ENCODE measurements at places on chromosomes 2 and 18.

DNA sequence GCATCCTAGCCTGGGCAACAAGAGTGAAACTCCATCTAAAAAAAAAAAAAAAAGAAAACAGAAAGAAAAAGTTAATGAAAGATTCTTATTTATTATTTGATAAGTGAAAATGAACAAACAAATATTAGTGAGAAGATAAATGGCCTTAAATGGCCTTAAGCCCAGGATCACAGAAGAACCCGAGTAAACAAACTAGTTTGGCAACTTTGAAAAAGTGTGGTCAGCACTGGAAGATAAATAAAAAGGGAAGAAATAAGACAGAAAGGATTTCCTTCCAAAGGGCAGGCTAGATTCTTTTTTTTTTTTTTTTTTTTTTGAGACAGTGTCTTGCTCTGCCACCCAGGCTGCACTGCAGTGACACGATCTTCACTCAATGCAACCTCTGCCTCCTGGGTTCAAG, 692.4 kb downstream of the CPS1 start:
- DNase-seq, result no peak

- no peak for DNase-seq
These were observed 325.5 kb downstream of the AGPS start for GRCh38 chr2:177717831-177718618.

GRCh38 chr2:148955798-148956197, 80.8 kb downstream of the KIF5C start:
- DNase-seq, result no peak

DNA sequence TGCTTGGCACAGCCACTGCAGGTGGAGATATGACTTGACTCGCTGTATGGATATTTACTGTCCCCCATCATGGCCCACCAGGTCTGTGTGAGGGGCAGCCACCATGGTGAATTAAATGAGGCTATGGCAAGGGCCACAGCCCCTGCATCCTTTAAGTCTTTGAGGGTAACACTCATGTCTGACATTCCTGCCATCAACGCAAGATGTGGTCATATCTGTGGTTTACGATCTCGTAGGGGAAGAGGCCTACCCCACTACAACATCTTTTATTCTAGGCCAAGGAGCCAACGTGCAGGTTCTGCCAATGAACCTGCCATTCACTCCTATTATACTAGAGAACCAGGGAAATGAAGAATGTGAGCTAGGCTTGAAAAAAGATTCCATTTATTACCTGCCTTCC, 381.6 kb upstream of the ID2 start:
- DNase-seq, result no peak

DNA sequence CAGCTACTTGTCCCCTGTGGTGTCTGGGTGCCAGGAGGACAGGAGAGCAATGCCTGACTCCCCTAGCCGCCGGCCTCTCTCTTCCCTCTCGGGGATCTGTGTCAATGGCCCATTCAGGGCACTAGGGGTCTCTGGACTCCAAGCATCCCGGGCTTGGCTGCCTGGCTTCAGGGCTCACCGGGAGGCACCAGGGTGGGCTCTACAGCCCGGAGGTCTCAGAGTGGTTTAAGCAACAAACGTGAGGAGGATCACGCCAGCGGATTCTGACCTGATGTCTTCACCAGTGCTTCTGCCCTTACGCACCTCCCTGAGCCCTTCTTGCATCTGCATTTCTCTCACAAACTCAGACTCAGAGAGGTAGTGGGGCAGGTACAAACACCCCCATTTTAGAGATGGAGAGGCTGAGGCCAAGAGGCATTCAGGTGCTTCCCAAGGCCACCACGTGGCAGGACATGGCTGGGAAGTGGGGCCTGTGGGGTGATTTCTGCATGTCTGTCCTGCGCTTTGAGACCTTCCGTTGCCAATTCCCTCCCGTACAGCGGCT, 243.0 kb downstream of the CELF4 start:
- DNase-seq, result peak; percentile 75

DNA sequence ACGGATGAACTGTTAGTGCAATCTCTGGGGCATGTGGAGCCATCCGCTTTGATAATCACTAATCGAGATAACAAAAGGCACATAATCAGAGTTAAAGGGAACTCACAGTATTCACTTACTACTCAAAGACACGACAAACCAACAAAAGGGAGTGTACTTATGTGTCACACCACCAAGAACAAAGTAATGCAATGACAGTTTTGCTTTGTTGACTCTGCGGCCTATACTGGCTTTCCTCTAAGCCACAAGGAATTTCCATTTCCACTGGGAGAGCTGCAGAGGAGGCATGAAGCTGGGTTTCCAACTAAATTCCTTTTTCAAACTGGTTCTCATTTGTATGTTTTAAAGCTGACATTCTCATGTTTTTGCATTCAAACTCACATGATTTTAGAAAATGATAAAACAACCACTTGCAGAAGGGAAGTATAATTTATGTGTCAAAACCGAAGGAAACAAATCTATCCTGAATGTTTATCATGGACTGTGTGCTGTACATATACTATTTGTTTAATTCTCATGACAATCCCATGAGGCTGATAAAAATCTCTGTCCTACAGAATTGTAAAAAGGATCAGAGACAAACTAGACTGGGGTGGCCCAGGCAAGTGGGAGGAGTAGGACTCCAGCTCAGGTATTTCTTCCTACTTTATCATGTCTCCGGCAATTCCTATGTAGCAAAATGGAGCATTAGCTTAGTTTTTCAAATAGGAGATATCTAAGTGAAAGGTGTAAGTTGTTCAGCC, 149.6 kb upstream of the SMAD7 start:
- peak; percentile 88 for DNase-seq

DNA sequence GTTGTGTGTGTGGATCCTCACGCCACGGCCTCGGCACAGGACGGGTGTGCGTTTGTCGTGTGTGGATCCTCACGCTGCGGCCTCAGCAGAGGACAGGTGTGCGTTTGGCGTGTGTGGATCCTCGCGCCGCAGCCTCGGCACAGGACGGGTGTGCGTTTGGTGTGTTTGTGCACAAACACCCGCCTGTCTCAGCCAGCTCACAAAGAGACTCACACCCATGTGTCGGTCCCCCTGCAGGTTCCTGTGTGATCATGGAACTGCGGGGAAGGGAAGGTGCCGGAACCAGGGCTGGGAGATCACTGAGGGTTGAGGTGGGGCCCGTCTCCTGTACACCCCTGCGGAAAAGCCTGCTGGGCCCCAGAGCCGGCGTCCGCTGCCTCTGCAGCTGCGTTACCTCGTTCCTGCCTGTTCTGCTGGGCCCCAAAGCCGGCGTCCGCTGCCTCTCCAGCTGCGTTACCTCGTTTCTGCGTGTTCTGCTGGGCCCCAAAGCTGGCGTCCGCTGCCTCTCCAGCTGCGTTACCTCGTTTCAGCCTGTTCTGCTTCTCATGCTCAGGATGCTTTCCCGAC, 53.6 kb downstream of the CTDP1 start:
- DNase-seq, result no peak

- no peak for DNase-seq
These were observed 38.0 kb downstream of the TMX3 start for GRCh38 chr18:68676913-68677312.

- DNase-seq, result peak; percentile 22
These were observed 229.5 kb downstream of the DCC start for GRCh38 chr18:52569492-52569891.

- peak; percentile 30 for DNase-seq
These were observed 30.0 kb downstream of the MEMO1 start for GRCh38 chr2:31980674-31981356.

GRCh38 chr2:96233880-96234316, 25.3 kb upstream of the STARD7 start:
- no peak for DNase-seq

DNA sequence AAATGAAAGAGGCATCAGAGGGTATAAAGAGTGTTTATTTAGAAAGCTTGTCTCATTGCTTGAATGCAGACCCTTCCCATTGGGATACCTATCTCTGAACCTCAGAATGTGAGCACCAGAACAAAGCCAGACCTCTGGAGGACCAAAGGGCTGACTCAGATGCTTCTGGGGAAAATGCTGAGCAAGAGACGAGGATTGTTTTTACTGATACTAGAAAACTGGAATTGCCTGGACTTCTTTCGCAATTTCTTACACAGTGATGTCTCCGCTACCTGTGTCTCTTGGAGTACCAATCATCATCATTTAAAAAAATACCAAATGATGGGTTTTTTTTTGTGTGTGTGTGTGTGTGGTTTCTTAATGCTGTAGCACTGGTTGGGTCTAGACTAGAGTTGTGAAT, 55.6 kb upstream of the CCDC85A start:
- no peak for DNase-seq

GRCh38 chr18:31209041-31209440, 46.4 kb upstream of the DSC1 start:
- DNase-seq, result no peak

- peak; percentile 58 for DNase-seq
These were observed 1.6 kb downstream of the SMAD7 start for GRCh38 chr18:48949050-48949605.

- peak; percentile 76 for DNase-seq
These were observed 7.0 kb downstream of the SPEG start for GRCh38 chr2:219441451-219442255.

- DNase-seq, result peak; percentile 62
These were observed 11.1 kb upstream of the SLC4A10 start for GRCh38 chr2:161613161-161613560.

DNA sequence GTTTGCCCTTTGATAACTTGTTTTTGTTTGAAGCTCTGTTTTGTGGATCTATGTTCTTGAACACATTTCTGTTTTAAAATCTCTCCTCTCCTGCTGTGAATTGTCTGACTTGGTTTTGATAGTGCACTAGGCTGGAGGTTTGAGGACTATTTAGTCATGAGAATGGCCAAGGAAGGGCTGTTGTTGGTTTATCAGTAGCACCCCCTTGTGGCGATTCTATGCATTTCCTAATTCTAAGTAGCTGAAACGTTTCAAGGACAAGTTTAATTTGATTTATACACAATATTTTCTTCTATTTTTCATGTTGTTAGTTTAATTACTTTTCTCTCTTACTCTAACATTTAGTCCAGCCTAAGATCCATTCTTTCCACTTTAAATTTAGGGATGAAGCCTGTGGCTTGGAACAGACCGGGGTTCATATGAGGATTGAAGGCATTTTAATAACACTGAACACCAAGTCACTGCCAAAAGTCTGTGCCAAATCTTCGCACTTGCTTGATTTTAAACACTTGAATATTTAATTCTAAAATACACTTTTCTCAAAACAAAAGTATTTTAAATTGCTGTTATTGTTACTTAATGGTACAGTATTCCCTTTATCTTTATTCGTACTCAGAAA, 166.0 kb downstream of the SOCS6 start:
- peak; percentile 88 for DNase-seq

- no peak for DNase-seq
These were observed 130.0 kb downstream of the CDH19 start for GRCh38 chr18:66473882-66474281.

- DNase-seq, result no peak
These were observed 79.7 kb downstream of the ARHGEF4 start for GRCh38 chr2:130916438-130916705.

GRCh38 chr2:102826904-102827303, 65.1 kb downstream of the TMEM182 start:
- peak; percentile 72 for DNase-seq

GRCh38 chr18:47750889-47751423, 179.5 kb downstream of the SMAD2 start:
- no peak for DNase-seq

DNA sequence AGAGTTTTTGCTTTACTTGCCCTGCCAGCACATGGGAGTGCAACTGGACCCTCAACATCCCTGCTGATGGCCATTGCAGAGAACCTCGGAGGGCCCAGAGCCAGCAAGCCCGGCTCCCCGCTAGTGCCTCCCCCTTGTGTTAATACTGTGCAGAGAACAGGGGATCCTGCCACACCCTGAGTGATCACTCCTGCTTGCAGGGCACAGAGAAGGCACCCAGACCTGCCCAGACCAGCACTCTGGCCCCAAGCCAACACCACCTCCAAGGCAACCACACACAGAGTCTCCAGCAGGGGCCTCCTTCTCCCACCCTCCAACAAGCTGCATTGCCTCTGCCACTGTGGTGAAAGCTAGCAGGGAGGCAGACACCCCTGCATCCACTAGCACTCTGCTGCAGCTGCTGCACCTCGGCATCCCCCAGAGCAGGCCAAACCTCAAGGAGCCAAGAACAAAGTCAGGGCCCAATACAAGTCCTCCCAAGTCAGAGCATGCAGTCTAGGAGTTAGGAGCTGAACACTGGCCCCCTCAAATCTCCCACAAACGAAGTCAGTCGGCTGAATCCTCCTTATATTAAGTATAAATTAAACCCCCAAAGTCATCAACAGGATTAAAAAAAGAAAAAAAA, 157.7 kb downstream of the CCDC178 start:
- no peak for DNase-seq

DNA sequence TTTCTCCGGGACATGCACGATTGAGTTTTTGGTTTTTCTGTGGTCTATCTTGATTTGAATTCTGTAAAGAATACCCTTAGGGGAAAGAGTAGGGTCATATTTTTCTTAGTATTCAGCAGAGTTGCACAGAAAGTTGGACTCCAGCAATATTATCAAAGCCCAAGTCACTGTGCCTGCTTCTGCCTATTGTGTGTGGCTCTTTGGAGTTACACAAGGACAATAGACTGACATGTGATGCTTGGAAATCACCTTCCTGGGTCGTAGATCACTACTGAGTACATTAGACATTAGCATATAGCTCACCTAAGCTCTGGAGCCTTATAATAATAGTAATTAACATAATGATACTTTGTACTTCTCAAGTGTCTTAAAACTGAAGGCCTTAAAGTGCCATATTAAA, 238.8 kb upstream of the FOSL2 start:
- no peak for DNase-seq

DNA sequence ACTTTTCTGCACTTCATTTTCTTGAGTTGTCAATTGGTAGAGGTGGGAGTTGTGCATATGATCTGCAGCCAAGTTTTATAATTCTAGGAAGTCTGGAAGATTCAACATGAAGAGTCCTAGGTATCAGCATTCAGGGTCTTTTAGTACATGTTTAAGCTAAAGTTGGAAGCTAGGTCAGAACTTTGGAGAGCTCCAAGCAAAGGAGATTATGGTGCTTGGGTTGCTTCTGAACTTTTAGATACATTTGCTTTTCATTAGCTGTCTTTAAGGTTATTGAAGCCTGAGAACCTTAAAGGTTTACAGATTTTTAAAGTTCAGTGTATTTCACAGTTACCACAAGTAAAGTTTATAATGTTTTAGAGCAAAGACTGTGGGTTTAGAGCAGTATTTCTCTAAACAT, 85.5 kb downstream of the EPC2 start:
- no peak for DNase-seq

- no peak for DNase-seq
These were observed 54.5 kb downstream of the LONRF2 start for GRCh38 chr2:100267751-100268150.

DNA sequence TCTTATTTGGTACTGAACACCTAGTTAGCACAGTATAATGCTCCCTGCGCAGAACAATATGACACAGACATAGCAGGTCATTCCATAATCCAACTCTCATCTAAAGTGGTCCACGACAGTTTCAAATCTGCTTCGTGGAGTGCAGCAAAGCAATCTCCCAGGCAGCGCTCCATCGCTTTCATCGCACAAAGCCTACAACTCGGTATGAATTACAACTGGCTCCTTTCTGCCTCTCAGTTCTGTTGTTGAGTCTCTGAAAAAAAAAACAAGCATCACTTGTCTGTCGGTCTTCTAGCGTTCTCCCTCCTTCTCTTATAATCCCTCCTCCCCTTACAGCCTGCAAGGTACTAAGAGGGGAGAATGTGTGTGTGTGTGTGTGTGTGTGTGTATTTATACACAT, 123.5 kb downstream of the FIGN start:
- DNase-seq, result peak; percentile 13

Data from astrocyte of the hippocampus (primary cell).